ENCODE measurements at places on chromosomes 11 and 22. TPM values are rescaled to one million over a fixed set of nuclear protein-coding genes. Genes with fewer than 3 reads are reported as not detected.

- DNase-seq, result peak; percentile 6
Observed at GRCh38 chr11:103257360-103257759, 148.1 kb downstream of the DYNC2H1 start.

DNA sequence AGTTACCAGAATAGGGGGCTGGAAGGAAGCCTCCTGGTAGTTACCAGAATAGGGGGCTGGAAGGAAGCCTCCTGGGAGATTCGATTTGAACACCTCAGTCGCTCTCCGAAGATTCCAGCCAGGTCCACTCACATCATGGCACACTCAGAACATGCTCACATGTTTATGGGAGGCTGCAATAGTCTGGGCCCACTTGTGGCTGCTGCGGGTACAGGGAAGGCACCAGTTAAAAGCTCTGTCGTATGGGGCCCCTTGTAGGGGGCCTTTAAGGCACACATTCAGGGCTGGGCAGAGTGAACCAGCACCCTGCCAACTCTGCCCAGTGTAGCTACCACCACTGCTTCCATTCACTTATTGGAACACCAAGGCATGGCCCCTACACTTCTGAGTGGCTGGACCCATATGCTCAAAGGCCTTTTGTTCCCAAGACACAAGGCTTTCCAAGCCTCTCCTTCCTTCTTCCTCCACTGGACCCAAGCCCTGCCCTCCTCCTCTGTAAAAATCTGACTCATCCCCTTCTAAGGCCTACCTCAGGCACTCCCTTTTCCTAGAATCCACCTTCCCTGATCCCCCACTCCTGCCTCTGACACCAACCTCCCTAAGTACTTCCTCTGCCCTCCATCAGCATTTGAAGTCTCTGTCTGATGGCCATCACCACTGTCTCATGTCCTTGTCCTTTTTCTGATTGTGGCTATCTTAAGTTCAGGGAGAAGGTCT, 28.0 kb downstream of the USP35 start:
- no peak for DNase-seq

GRCh38 chr11:14886513-14886912, 5.5 kb downstream of the CYP2R1 start:
- DNase-seq, result no peak

- no peak for DNase-seq
Observed at GRCh38 chr11:68016904-68017817, 7.0 kb downstream of the ALDH3B1 start.

Gene KIAA1671
- polyA plus RNA-seq, result 10.9 TPM

Gene FAM89B
- polyA plus RNA-seq, result 96.0 TPM

Gene JAML
- polyA plus RNA-seq, result not detected

DNA sequence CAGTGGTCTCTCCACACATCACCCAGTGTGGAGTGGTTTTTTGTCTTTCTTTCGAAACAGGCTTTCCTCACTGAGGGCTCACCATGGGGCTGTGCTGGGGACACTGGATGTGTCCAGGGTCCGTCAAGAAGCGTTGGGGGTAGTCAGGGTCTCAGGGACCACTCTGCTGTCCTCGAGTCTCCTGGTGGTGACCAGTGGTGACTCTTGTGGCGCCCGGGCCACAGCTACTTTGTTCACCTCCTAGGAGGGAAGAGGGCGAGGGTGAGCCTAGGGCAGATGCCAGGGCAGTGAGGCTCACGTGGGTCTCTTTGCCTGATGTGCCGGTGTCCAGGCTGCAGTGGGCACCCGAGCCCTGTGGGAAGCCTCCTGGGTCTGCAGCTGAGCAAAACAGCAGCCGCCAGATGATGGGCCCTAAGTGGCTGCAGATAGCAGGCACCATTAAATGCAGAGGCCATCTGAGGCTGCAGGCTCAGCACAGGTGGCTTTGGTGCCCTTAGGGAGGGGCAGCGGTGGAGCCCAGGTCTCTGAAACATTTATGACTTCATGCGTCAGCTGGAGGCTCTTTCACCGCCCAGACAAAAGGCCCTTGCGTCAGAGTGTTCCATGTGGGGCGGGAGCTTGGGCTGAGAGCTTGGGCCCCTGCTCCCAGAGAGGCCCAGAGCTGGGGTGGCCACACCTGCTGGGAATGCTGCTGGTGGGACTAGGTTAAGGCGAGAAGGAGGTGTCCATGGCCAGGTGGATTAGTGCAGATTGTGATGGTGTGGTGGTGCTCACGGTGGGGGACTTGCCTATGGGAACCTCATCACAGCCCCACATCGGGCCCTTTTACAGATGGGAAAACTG, 29.5 kb downstream of the KCNQ1 start:
- DNase-seq, result no peak

Gene RAG1
- 1.3 TPM for polyA plus RNA-seq

- DNase-seq, result no peak
Observed at GRCh38 chr22:21726650-21727049, 8.9 kb downstream of the YPEL1 start.

Gene EFCAB6
- 2.4 TPM for polyA plus RNA-seq

Gene MRPL11
- 75.8 TPM for polyA plus RNA-seq

DNA sequence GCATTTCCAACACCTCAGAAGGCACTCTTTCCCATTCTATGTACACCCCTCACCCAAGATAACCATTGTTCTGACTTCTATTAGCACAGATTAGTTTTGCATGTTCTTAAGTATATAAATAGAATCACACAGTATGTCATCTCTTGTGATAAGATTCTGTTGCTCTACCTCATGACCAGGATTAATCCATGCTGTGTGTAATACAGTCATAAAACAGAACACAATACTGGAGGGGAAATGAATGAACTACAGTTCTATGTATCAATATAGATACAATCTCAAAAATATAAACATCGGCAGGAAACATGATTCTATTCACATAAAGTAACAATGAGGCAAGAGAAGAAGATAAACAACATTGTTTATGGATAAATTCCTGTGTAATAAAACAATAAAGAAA, 151.5 kb downstream of the ATG16L2 start:
- DNase-seq, result no peak

Measured in cardiac muscle cell (in vitro differentiated cells and primary cell).